ENCODE measurements at places on chromosomes 16 and 17.

GRCh38 chr17:2057760-2058585, 3.1 kb downstream of the HIC1 start:
- DNase-seq = no peak

- no peak for DNase-seq
Measured at GRCh38 chr17:44960691-44961090, 7.4 kb downstream of the C1QL1 start.

GRCh38 chr16:89364606-89365005, 125.8 kb downstream of the ANKRD11 start:
- no peak for DNase-seq

DNA sequence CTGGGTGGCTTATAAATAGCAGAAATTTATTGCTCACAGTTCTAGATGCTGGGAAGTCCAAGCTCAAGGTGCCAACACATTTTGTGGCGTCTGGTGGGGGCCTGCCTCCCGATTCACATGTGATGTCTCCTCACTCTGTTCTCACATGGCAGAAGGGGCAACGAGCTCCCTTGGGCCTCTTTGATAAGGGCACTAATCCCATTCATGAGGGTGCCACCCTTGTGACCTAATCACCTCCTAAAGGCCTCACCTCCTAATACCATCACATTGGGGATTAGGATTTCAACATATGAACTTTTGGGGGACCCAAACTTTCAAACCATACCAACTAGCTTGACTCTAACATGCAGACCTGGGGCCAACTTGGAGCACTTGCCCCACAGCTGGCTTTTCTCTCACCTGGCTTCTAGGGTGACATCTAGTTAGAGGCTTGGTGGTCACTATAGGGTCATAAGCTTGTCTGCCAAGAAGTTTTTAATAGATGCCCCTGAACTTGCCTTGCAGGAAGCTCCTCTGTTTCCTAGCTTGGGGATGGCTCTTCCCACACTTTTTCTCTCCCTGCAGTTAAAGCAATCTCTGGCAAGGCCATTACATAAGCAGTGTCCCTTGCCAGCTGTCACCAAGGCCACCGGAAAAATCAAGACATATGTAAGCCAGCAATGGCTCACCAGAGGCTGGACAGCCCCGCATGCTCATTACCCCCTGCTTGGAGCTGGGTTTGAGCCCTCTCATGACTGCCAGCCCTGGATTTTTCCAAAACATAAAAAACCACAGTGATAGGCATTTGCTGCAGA, 8.4 kb upstream of the MED9 start:
- no peak for DNase-seq

DNA sequence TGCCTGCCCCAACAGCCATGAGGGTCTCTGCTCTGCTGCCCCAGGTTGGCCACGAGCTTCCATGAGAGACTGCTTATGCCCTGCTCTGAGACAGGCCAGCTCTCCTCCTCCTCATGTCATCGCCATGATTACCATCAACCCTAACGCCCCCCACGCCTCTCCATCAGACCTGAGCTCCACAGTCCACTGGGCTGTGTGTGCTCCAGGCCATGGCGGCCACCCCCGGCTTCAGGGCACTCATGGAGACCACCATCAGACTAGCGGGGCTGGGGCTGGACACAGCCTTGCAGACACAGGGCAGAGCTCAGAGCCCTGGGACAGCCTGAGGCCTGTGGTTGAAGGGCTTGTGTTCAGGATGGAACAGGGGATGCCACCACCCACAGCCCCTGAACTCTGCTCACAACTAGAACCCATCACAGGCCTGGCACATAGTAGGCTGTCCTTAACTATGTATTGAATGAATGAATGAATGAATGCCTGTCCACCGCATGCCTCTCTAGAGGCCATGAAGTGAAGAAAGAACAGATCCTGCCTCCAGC, 14.6 kb downstream of the CNGB1 start:
- DNase-seq = no peak

GRCh38 chr16:31130336-31130891, 5.1 kb downstream of the PRSS8 start:
- DNase-seq = no peak

- no peak for DNase-seq
Measured at GRCh38 chr17:3527896-3528295, 29.7 kb downstream of the TRPV3 start.

DNA sequence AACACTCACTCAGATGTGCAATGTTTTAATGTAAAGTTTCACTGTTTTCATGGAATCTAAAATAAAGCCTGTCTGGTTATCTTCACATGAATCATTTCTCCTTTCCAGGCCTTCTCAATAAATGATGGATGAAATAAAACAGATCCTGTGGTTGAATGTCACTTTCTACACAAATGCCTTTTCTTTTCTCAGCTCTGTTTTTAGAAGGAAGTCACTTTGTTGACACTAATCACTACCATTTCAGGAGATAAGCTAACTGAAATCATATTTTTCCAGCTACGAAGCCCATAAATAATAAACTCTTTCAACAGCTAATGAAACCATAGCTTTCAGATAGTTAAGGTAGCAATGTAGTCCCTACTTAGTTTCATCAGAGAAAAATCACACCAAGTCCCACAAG, 17.9 kb downstream of the NME2 start:
- DNase-seq = no peak

GRCh38 chr17:43570518-43570928, 24.4 kb upstream of the ETV4 start:
- no peak for DNase-seq

- DNase-seq = no peak
Measured at GRCh38 chr17:61465550-61466237, 13.5 kb downstream of the TBX4 start.

DNA sequence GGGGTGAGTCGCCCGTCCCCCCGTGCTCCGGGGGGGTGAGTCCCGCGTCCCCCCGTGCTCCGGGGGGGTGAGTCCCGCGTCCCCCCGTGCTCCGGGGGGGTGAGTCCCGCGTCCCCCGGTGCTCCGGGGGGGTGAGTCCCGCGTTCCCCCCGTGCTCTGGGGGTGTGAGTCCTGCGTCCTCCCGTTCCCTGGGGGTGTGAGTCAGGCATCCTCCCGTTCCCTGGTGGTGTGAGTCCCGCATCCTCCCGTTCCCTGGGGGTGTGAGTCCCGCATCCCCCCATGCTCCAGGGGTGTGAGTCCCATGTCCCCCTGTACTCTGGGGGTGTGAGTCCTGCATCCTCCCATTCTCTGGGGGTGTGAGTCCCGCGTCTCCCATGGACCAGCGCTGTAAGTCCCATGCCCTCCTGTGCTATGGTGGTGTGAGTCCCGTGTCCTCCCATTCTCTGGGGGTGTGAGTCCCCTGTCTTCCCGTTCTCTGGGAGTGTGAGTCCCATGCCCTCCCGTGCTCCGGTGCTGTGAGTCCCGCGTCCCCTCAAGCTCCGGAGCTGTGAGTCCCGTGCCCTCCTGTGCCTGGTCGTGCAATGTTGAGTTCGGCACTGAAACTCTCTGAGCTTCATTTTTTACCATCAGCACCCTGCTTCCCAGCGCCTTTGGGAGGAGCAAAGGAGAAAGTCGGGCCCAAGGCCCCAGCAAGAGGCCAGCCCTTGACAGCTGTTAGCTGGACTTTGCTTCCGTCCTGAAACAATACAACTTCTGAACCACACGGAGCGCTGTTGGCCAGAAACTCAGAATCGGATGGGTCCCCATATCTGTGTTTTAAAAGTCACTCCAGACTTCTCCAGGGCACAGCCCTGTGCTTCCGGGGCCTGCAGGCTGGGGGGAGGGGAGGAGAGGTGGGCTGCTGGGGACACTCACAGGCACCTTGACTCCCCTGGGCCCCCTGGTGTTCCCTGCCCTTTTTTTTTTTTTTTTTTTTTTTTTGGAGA, 11.5 kb upstream of the ZC3H18 start:
- no peak for DNase-seq

DNA sequence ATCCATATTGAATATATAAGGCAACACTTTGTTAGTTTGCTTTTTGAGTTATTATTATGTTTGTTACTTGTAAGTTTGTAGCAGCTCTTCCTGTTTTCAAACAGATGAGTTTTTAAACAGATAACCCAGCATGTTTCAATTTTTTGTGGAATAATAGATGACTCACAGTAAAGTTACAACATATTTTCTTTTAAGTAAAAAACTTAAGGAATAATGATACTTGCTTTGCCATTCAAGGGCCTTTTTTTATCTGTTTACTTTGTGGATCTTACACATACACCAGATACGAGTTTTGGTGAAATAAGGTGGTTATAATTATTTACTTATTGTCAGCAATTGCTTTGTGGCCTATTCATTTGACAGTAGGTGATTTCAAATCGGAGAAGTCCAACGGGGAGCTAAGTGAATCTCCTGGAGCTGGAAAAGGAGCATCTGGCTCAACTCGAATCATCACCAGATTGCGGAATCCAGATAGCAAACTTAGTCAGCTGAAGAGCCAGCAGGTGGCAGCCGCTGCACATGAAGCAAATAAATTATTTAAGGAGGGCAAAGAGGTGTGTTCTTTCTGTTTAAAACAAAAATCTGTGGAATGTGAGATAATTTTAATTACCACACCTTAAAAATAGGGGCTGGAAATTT, 66.3 kb downstream of the BPTF start:
- DNase-seq = no peak

DNA sequence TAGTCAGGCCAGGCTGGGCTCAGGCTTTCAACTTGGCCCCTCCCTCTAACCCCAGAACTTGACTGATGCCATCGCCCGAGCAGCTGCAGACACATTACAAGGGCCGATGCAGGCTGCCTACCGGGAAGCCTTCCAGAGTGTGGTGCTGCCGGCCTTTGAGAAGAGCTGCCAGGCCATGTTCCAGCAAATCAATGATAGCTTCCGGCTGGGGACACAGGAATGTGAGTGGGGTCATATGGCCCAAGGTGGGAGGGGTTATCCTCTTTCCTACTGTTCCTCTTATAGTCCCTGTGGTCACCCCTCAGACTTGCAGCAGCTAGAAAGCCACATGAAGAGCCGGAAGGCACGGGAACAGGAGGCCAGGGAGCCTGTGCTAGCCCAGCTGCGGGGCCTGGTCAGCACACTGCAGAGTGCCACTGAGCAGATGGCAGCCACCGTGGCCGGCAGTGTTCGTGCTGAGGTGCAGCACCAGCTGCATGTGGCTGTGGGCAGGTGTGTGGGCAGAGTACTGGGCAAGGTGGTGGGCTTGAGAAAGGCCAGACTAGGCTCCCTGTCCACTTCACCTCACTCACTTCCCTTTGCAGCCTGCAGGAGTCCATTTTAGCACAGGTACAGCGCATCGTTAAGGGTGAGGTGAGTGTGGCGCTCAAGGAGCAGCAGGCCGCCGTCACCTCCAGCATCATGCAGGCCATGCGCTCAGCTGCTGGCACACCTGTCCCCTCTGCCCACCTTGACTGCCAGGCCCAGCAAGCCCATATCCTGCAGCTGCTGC, 2.1 kb upstream of the NRN1L start:
- DNase-seq = no peak

GRCh38 chr17:7404737-7405349, 946 bp upstream of the TMEM256 start:
- DNase-seq = peak; percentile 67

DNA sequence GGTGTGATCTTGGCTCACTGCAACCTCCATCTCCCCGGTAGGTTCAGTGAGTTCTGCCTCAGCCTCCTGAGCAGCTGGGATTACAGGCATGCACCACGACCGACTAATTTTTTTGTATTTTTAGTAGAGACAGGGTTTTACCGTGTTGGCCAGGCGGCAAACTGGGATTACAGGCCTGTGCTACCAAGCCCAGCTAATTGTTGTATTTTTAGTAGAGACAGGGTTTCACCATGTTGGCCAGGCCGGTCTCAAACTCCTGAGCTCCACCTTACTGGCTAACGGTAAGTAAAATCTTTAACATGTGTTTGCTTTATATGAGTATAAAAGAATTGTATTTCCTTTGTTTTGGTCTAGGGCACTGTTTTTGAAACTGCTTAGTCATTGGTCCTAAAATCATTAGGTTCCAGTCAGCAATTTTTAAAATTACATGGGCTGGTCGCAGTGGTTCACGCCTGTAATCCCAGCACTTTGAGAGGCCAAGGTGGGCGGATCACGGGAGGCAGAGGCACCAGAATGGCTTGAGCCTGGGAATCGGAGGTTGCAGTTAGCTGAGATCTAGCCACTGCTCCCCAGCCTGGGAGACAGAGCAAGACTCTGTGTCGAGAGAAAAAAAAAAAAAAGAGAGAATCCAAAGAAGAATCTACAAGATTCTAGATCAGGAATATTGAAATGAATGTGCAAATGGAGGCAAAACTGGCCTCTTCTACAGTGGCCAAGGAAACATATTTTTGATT, 3.6 kb downstream of the FLYWCH1 start:
- DNase-seq = no peak

- peak; percentile 5 for DNase-seq
Measured at GRCh38 chr17:29179232-29180033, 765 bp downstream of the MYO18A start.

DNA sequence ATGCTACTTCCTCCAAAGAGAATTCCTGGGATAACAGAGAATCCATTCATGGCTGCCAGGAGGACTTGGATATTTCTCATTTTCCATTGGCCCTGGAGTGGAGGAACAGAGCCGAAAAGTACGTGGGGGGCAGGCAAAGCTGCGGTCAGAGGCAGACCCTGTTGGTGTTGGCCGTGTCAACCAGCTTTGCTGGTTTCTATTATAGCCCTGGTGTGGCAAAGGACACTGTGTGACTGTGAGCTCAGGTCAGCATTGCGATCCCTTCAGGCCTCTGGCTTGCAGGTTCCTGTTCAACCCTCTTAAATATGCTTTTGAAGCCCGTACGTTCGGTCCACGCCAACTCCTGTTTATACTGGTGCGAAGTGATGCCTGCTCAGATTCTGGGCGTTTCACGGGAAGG, 596.2 kb downstream of the MAF start:
- DNase-seq = no peak

- peak; percentile 69 for DNase-seq
Measured at GRCh38 chr16:58487566-58488351, 12.2 kb upstream of the NDRG4 start.

DNA sequence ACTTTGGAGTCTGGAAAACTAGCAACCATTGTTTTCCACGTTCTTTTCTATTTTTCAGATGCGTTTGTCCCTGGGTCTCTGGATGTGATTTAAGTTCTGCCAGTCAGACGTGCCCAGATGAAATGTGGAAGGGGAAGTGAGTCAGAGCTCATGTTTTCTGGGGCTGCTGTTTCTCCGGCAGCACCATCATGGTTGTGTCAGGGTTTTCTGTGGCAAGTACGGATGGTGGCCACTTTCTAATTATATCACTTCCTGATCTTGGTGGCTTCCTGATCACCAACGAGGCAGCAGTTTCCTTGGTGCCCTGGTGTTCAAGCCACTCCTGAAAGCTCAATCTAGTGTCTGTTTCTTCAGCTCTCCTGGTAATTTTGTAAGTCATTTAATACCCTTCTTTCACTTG, 31.4 kb upstream of the PMFBP1 start:
- DNase-seq = no peak

Measured in activated gamma-delta T cell treated with Interleukin-2 at 50 U/mL for 16 hours (primary cell).